Fibroblast of lung (primary cell): ENCODE measurements at places on chromosomes 3 and 15. TPM values are rescaled to one million over a fixed set of nuclear protein-coding genes. Genes with fewer than 3 reads are reported as not detected.

The IQCH gene
- total RNA-seq: 2.6 and 5.0 TPM in 2 replicates

The FAM3D gene
- total RNA-seq: not detected in 2 replicates

The CCDC32 gene
- 14.4 and 14.5 TPM in 2 replicates for total RNA-seq

The PDHB gene
- total RNA-seq: 69.3 and 69.9 TPM in 2 replicates

The KLHL40 gene
- not detected in 2 replicates for total RNA-seq

The CPNE9 gene
- total RNA-seq: under 0.01 TPM in 1 of 2 replicates, not detected in the other

The JMJD7 gene
- total RNA-seq: 3.6 and 4.0 TPM in 2 replicates

The MOBP gene
- not detected in 2 replicates for total RNA-seq

The FEZF2 gene
- not detected in 2 replicates for total RNA-seq

DNA sequence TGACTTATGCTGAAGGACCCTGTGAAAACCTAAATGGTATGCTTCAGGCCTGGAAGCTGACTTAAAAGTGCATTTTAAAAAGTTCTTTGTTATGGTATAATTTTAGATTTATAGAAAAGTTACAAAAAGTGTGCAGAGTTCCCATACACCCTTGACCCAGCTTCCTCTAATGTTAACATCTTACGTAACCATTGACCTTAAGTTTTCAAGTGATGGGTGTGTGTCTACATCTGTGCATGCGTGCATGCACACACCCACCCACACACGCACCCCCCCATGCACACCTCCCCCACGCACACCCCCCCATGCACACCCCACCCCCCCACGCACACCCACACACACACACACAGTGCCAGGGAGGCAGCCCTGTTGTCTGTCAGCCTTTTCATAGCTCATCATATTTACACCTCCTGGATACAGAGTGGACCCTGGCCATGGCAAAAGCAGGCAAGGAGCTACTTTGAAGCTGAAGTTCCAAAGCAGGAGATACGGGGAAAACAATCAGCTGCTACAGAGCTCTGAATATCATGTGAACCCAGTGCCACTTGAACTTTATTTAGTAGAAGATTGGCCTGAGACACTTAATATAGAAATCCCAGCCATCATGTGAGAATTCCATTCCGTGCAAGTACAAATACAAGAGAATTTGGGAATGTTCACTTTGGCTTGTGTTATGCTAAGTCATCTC lies 30.0 kb upstream of the TRAK1 start:
- H3K27me3 ChIP-seq: no peaks in the 10 kb centered on the region
- DNase-seq: peak; percentile 30
- H3K4me1 ChIP-seq: peaks cover 33% of the 10 kb centered on the region
- peak overlapping the region; percentile 95 for H3K27ac ChIP-seq
- H3K36me3 ChIP-seq: no peaks in the 10 kb centered on the region

DNA sequence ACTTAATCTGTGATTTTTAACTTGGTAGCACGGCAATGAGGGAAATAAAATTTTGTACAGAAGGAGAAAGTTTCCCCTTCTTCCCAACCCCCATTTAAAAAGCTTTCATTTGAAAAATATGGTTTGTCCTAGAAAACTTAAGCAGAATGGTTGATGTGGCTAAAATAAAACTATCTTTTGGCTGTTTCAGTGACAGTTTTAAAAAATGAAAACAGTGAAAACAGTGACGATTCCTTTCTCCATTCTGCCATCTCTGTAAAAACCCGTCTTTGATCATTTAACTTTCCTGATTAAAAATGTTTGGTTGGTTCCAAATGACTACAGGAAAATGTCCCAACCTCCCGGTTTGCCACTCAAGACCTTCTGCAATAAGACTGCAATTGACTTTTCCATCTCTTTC lies 160.7 kb downstream of the EBLN2 start:
- H3K36me3 ChIP-seq: no peaks in the 10 kb centered on the region
- no peaks in the 10 kb centered on the region for H3K4me1 ChIP-seq

GRCh38 chr15:80906159-80906766 lies 83.4 kb downstream of the MESD start:
- H3K4me3 ChIP-seq: no peak overlapping the region
- DNase-seq: peak; percentile 27
- peaks cover 21% of the 10 kb centered on the region for H3K36me3 ChIP-seq
- no peaks in the 10 kb centered on the region for H3K27me3 ChIP-seq
- H3K4me1 ChIP-seq: no peaks in the 10 kb centered on the region

DNA sequence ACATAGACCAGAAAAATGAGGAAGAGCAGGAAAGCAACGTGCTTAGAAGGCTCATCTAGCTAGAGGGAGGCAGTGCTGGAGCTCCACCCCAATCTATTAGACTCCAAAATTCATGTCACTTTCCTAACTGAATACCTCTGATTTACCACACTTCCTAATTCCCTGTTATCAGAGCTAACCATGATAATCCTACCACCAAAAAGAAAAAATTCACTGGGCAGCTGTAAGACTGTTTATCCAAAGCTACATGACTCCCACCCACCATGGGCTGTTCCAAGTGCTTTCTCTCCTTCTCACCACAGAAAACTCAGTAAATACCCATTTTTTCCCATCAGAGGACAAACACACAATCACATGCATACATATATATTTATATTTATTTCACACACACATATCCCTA lies 479.5 kb upstream of the WNT5A start:
- H3K4me3 ChIP-seq: no peak overlapping the region
- DNase-seq: no peak
- no peaks in the 10 kb centered on the region for H3K27me3 ChIP-seq

- no peaks in the 10 kb centered on the region for H3K36me3 ChIP-seq
- H3K27ac ChIP-seq: no peak overlapping the region
- H3K27me3 ChIP-seq: no peaks in the 10 kb centered on the region
- no peak overlapping the region for H3K4me3 ChIP-seq
Observed at GRCh38 chr3:132062535-132062934, 27.7 kb upstream of the CPNE4 start.

GRCh38 chr3:129025691-129026435 lies 24.8 kb downstream of the EFCC1 start:
- no peak overlapping the region for H3K4me3 ChIP-seq
- H3K27me3 ChIP-seq: peaks cover 14% of the 10 kb centered on the region
- H3K4me1 ChIP-seq: peaks cover 10% of the 10 kb centered on the region
- no peaks in the 10 kb centered on the region for H3K36me3 ChIP-seq
- DNase-seq: peak; percentile 40
- H3K27ac ChIP-seq: no peak overlapping the region

DNA sequence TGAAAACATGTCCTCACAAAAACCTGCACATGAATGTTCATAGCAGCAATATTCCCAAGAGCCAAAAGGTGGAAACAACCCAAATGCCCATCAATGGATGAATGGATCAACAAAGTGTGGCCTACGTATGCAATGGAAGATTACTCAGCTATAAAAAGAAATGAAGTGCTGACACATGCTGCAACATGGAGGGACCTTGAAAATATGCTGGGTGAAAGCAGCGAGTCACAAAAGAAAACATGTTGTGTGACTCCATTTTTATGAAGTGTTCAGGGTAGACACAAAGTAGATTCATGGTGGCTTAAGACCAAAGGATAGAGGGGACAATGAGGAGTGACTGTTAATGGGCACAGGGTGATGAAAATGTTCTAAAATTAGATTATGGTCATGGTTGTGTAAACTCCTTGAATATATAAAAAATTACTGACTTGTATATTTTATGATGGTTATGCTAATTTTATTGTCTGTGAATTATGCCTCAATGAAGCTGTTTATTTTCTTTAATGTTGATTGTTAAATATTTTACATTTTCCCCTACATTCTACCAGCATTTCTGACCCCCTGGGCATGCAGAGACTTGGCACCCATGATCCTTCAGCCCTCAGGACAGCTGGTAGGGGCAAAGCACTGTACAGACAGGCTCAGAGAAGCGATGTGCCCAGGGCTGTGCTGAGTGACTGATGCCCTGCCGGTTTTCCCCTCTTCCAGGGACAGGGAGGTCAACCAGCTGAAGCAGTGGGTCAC lies 37.8 kb downstream of the CFAP100 start:
- H3K4me1 ChIP-seq: no peaks in the 10 kb centered on the region
- no peaks in the 10 kb centered on the region for H3K27me3 ChIP-seq
- H3K36me3 ChIP-seq: peaks cover 2% of the 10 kb centered on the region
- H3K4me3 ChIP-seq: no peak overlapping the region

DNA sequence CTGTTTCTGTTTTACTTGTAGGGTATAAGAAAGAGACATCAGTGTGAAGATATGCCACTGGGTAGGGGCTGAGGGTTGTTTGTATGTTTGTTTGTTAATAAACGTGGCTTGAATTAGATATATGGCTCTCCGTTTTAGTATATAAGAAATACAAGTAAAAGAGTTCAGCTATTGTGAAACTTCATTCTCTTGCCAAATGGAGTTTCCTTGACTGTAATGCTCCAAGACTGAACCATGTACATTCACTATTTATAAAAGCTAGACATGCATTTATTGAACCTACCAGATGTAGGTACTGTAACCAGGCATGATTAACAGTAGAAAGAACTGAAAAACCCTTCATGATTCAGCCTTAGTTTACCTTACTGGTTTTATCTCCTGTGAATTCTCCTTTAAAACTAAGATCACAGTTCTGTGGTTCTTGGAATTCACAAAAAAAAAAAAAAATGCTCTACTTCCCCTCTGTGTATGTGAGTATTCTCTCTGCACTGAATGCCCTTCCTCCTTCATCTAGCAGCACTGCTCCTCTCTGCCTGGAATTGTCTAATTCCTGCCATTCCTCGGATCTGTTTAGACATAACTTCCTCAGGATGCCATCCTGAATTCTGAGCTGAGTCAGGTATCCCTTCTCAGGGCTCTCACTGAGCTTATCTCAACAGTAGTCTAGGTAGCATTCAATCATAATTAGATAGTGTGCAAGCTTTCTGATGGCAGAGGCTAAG lies 504.4 kb downstream of the FHIT start:
- DNase-seq: peak; percentile 35
- no peaks in the 10 kb centered on the region for H3K4me1 ChIP-seq
- H3K27ac ChIP-seq: no peak overlapping the region
- H3K4me3 ChIP-seq: no peak overlapping the region
- H3K36me3 ChIP-seq: no peaks in the 10 kb centered on the region

GRCh38 chr3:126026277-126026751 lies 57.3 kb downstream of the ROPN1B start:
- H3K4me1 ChIP-seq: no peaks in the 10 kb centered on the region
- no peak for DNase-seq
- H3K27ac ChIP-seq: no peak overlapping the region

DNA sequence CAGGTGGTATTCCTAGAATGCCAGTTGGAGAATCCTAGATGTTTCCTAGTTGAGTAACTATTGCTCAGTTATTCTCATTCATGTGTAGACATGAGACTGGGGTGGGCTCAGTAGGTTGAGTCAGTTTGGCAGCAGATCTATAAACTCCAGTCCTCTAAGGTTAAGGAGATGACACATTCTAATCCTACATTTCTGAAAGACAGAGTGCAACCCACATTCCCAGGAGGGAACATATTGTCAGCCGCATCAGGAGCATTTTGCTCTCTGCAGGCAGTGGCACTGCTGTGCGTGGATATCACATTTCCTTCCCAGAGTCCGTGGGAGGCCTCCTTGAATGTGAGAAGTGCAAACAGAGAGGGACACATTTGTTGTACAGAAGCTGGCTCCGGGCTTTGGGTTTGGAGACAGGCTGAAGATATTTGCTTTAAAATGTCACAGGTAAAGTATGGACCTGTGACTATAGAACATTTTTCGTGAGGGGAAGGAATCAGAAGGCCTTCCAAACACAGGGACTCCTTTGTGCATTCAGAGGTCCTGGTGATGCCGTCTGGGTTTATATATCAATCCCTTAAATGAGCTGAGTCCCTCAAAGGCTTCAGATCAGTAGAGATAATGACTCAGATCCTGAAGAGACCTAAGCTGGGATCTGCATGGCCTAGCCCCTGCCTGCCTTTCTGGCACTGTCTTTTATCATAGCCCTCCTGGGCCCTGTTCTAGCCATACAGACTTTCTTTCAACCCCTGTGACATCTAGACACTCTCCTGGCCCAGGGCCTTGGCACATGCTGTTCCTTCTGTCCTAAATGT lies 156.5 kb downstream of the CADPS start:
- peak; percentile 75 for DNase-seq
- H3K27ac ChIP-seq: no peak overlapping the region
- H3K36me3 ChIP-seq: no peaks in the 10 kb centered on the region

DNA sequence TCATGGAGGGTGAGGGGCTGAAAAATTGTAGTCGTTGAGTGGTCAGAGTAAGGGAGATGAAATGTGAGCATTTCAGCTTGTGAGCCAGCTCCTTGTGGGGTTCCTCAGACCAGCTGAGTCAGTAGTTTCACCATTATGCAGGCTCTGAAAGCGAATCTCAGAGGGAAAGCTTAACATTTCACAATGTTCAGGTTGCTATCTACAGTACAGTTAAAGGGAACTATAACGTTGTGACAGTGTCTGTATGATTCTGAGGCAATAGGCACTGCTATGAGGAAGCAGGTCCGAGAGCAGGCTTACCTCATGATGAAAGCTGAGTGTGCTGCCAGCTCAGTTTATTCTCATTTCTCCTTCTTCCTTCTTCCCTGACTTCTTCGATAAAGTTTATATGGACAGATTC lies 469.6 kb downstream of the EDEM1 start:
- H3K27me3 ChIP-seq: no peaks in the 10 kb centered on the region
- H3K4me3 ChIP-seq: no peak overlapping the region
- no peaks in the 10 kb centered on the region for H3K4me1 ChIP-seq
- no peak for DNase-seq

DNA sequence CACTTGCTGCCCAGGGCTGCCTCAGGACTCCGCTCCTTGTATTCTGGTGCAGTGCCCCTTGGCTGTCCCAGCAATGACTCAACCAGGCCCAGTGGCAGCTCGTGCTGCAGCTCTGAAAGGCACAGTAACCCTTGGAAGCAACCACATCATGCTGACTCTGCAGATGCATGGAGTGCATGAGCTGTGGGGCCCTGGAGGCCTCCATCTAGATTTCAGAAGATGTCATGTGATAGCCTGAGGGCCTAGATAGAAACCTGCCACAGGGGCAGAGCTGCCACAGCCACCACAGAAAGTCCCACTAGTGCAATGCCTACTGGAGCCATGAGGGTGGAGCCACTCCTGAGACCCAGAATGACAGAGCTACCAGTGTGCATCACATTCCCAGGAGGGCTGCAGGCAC lies 117.1 kb upstream of the SMAD3 start:
- H3K4me3 ChIP-seq: no peak overlapping the region
- peaks cover 4% of the 10 kb centered on the region for H3K4me1 ChIP-seq
- H3K27ac ChIP-seq: no peak overlapping the region

DNA sequence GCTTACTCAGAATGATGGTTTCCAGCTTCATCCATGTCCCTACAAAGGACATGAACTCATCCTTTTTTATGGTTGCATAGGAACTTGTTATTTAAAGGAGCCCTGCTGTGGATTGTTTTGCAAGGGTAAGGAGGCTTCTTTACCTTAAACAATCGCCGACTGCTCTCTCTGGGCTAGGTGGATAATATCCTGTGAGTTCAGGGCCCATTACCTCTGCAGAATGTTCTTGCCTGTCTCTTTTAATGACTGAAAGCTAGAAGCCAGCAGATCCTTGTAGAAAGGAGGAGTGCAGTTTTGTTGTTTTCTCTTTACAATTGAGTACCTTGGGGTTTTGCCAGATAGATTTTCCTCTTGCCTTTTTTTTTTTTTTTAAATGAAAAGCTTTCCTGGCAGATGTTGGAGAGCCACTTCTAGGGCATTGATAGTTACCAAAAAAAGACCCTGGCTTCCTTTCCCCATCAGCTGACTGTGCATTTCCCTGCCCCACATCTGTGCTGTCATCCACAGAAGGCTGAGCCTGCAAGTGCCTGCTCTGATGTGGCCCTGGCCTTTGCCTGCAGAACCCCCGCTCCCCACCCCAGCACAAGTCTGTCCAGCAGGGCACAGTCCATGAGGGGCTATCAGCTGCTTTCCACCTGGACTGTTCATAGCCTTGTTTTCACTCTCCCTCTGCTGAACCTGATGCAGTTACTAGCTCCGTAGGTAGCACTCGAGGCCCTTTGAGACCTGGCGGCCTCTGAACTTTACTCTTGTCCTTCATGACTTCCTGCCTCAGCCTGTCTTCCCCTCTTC lies 113.1 kb downstream of the CHCHD6 start:
- no peaks in the 10 kb centered on the region for H3K27me3 ChIP-seq
- no peaks in the 10 kb centered on the region for H3K4me1 ChIP-seq
- no peak overlapping the region for H3K4me3 ChIP-seq
- no peaks in the 10 kb centered on the region for H3K36me3 ChIP-seq
- H3K27ac ChIP-seq: no peak overlapping the region
- no peak for DNase-seq
